ENCODE measurements at places on chromosomes 12 and 14.

DNA sequence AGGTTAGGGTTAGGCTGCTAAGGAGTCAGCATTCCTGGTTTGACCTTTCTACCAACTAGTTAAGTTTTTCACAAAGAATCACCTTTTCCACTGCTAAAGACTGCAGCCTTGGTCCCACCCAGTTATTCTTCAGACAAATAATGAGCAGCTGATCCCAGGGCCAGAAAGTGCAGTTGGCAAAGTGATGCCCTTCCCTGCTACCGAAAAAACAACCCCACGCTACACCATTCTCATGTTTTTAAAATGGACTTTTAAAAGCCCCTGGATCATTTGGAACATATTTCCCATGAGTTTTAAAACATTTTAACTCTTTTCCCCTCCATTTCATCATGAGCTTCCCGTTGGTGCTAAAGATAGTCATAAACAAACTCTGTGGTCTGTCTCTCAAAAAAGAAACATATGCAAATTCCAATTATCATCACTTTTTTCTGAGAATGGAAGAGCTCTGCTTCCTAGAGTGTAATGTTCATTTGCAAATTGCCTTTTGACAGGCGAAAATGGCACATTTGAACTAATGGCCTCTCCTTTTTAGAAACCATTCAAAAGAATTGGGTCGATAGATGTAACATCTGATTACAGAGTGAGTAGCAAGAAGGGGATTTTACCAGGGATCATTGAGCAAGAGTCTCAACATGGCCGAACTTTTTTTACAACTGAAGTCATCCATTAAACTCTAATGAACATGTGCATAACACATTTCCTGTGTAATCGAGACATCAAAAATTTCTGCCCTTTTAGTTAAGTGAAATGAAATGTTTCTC, 129.3 kb upstream of the RAP1B start:
- DNase-seq = peak; percentile 50

DNA sequence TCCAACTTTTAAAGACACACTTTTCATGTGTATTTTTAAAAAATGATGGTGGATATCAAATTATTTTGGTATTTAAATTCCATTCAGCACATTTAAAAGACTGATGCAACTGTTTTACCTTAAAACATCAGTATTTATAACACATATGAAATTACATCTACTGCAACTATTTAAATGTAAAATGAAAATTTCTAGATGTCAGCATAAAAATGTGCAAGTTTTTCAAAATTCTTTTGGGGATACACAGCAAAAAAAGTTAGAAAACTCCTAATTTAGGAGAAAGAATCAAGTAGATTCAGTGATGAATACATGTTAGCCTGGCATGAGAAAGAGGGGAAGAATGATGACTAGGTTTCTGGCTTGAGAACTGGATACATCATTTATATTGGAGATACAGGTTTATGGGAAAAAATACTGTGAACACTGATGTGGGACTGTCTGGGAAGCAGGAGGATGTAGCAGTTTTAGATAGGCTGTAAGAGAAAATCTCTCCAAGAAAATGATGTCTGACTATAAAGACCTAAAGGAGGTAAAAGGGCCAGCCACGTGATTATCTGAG, 9.2 kb downstream of the SOS2 start:
- no peak for DNase-seq

DNA sequence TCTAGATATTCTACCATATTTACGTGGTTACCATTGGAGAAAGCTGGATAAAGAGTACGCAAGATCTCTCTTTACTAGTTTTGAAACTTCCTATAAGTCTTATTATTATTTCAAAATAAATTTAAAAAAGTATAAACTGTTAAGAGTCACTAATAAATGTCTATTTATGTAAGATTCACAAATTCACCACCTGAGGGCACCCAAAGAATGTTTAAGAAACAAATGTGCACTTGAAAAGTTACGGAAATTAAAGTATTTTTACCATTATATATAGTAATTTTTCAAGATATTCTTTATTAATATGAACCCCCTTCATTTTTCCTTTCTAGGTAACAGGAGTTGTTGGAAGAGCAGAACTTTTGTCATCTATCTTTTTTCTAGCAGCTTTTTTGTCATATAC, 11.9 kb downstream of the TMTC3 start:
- peak; percentile 68 for DNase-seq

- no peak for DNase-seq
Observed at GRCh38 chr12:40587970-40588369, 104.3 kb upstream of the CNTN1 start.

DNA sequence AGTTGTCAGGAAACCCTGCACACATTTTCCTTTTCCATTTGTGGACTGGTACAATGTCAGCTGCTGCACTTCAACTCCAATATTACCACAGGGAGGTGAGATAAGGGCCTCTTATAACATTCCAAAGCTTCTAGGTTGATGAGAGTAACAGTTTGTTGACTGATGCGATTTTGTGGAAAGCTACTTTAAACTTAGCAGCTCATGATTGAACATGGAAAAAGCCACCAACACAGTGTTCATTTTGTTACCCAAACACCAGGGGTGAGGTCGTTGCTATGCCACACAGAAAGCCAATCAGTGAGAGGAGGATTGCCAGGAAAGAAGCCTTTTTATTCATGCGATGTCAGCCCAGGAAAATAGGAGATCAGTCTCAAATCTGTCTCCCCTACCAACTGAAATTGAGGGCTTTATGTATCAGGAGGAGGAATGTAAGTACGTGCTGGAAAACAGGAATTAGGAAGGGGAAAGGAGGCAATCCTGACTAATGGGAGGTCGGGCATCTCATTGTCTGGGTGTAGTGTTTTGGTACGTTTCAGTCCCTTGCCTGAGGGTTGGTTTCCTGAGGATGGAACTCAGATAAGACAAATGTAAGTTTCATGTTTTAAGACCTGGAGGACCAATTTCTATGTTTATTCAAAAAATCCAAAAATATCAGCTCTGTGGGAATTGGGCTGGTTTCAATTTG, 92.7 kb upstream of the PLEKHA5 start:
- DNase-seq = no peak

GRCh38 chr14:73782623-73783022, 68.4 kb upstream of the PNMA1 start:
- no peak for DNase-seq

DNA sequence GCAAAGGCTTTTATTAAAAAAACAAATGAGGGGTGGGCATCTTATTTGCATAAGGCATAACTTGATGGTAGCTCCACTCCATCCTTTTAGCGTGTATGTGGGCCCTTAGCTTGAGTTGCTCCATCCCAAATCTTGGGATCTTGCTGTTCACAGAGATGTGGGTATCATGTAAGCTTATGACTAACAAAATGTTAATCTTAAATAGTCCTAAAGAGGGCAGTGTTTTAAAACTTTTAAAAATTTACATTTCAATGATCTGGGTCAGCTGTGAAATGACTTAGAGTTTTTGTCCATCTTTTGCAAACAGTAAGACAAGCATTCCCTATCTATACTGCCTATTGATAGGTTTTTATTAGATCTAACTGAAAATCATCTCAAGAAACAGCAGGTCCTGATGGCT, 86.0 kb downstream of the SLCO1A2 start:
- peak; percentile 21 for DNase-seq
